Muscle of leg (tissue), 16 donors: ENCODE measurements at places on chromosomes 5 and 9. TPM values are rescaled to one million over a fixed set of nuclear protein-coding genes. Genes with fewer than 3 reads are reported as not detected.

Gene ODF2
- polyA plus RNA-seq, result 41.8 TPM

Gene S100Z
- polyA plus RNA-seq, result not detected

DNA sequence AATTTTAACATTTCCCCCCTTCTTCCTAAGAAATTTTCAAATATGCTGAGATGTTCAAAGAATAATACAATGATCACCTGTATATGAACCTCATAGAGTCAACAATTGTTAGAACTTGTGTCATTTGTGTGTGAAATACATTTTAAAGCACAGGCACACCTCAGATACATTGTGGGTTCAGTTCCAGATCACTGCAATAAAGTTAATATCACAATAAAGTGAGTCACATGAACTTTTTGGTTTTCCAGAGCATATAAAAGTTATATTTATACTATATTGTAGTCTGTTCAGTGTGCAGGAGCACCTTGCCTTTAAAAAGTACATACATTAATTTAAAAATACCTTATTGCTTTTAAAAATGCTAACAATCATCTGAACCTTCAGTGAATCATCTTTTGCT lies 50.0 kb downstream of the MCCC2 start:
- DNase-seq, result no peak

Gene UCK1
- polyA plus RNA-seq, result 26.1 TPM

- peak; percentile 39 for DNase-seq
Measured at GRCh38 chr5:74460694-74461093, 179.8 kb downstream of the ENC1 start.

DNA sequence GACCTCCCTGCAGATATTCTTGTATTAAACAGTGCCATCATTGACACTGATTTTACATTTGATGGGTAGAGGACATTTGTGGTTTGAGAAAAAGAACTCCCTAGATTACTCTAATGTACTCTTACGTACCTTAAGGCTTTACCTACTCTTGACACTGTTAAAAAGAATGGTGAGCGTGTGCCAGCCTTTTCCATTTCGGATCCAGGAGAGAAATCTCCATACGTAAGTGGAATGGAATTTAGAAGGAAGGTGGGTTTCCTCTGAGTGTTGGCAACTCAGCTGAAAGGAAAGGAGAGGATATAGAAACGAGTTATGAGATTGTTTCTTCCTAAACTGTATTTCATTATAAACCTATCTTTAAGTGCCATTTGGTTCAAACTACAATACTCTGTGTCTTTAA lies 40.9 kb downstream of the TNPO1 start:
- DNase-seq, result no peak

Gene ARID3C
- polyA plus RNA-seq, result 0.15 TPM

DNA sequence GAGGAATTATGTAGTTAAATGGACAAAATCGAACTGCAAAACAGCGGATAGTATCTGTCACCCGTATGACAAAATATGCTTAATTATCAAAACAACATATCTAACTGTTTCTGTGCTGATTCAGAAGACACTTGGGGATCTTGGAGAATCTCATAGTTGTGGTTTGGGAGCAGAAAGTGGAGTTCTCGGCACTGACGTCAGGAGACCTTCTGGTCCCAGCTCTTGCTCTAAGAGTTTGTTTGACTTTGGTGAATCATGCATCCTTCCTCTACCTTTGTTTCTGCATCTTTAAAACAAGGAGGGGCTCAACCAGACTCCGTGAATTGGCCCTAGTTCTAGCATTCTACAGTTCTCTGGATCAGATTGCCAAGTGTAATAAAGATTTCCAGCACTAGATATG lies 37.0 kb upstream of the TAF1L start:
- DNase-seq, result no peak

Gene N4BP3
- 24.1 TPM for polyA plus RNA-seq

GRCh38 chr9:37377688-37378612 lies 44.5 kb upstream of the GRHPR start:
- DNase-seq, result no peak

Gene PCDHGA6
- 3.0 TPM for polyA plus RNA-seq

DNA sequence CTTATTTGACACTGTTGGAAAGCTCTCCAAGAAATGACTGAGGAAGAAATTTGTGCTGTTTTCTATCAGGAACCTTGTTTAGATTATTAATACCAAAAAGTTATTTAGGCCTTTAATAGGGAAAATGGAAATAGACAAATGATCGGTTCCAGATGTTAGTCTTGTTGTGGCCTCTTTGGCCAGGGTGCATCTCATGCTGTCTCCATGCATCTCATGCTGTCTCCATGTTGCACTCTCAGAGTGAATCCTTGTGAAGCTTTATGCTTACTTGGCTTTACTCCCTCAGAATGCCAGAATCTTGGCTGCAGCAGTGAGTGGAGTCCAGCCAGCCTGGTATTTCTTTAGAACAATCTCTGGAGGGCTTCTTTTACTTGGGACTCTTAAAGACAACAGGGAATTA lies 185.5 kb downstream of the ARHGAP26 start:
- DNase-seq, result peak; percentile 51

DNA sequence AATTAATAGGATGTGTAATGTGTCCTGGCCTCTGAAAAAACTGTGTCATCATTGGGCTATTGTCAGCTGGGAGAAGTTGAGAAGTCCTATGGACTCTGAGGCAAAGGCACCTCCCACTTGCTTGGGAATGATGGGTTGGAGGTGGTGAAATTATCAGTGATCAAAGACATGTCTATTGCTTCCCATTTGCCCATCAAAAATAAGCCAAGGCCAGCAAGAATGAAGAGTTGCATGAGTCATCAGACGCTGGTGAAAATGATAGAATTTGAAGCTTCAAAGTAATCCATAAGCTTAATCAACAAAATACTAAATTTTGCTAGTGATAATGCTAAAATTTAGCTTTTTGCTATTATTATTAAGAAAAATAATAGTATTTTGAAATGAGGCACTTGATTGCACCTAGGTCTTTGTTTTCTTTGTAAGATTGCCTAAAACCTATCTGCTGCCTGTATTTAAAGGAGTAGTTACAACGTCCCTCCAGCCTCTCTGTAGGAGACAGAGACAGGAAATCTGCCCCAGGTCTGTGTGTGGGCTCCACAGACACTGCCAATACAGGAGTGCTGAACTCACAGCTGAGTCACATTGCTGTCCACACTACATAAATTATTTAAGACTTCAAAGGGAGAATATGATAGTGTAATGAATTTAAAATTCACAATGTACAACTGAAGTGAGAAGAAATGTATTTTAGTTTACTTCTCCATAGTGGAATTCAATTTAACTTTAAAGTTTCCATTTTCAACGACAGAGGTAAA lies 48.4 kb upstream of the APC start:
- no peak for DNase-seq

Gene FCN2
- polyA plus RNA-seq, result 0.24 TPM

DNA sequence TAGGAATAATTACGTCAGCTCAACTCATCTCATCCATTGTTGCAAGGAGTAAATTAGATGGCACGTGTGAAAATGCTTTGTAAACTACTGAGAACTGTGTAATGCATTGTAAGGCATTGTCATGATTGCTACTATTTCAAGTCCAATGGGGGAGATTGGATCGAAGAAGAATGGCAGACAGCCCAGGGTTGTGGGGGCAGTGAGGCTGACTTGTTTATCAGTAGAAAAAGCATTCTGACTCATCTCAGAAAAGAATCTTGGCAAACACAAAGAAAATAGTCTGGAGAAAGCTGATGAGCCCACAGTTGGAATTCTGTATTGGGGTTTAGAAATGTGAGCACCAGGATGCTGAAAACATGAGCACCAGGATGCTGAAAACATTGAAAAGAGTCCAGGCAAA lies 28.0 kb upstream of the DAP start:
- DNase-seq, result peak; percentile 41

GRCh38 chr5:90962481-90962880 lies 403.9 kb downstream of the ADGRV1 start:
- no peak for DNase-seq

DNA sequence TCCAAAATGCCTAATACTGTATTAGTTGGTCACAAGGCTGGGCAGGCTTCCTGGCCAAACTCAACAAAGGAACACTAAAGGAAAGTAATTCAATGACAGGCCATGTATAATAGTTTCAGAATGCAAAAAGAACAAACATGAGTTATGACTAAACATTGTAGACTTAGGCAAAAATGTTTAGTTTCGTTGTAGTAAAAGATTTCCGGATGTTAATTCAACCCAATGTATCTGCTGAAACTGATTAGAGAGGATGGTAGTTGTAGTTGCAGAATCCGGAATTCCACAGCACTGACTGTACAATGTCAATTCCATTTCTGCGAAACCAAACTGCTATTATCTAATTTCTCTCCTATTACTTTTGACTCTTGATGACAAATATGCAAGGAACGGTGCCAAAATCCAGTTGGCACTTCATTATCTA lies 117.9 kb upstream of the FST start:
- peak; percentile 17 for DNase-seq

- no peak for DNase-seq
Measured at GRCh38 chr5:138905541-138905940, 30.4 kb upstream of the LRRTM2 start.

- no peak for DNase-seq
Measured at GRCh38 chr5:145990170-145990569, 53.8 kb downstream of the SH3RF2 start.

Gene AFAP1L1
- polyA plus RNA-seq, result 80.3 TPM

- peak; percentile 77 for DNase-seq
Measured at GRCh38 chr9:98726735-98727134, 18.0 kb upstream of the GABBR2 start.

Gene OBP2B
- polyA plus RNA-seq, result not detected

DNA sequence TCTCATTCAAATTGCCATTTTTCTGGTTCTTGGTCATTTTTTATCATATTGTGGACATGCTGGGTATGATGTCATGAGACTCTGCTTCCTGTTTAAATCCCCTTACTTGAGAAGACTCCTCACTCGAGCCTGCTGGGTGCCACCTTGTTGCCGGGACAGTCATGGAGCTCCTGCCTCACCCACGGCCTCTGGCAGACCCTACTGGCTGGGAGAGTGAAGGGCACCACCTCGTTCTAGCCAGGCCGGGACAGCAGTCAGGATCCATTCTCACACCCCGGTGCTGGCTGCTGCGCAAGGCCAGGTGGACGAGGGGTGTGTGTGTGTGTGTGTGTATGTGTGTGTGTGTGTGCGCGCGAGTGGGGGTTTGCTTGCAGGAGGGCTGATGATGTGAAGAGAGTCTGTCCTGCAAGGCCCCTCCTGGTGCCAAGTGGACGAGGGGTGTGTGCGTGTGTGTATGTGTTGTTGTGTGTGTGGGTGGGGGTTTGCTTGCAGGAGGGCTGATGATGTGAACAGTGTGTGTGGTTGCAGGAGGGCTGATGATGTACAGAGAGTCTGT lies 4.4 kb downstream of the CEP72 start:
- DNase-seq, result no peak

GRCh38 chr9:128409978-128410377 lies 10.7 kb upstream of the CERCAM start:
- peak; percentile 75 for DNase-seq

DNA sequence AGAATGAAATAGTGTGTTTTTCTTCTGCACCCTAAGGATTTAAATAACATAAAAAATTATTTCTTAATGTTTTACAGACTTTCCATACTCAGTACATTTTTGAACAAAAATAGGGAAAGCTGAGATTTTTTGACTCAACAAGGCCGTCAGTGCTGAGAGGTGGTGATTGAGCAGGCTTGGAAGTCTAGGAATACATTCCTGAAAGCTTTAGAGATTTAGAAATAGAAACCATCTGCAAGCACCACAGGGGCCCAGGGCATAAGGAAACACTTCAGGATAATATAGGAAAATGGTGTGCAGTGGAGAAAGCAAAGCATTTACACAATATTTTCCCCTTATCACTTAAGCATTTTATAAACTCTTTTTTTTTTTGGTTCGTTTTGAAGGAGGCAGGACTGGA lies 5.2 kb downstream of the BASP1 start:
- DNase-seq, result peak; percentile 89

DNA sequence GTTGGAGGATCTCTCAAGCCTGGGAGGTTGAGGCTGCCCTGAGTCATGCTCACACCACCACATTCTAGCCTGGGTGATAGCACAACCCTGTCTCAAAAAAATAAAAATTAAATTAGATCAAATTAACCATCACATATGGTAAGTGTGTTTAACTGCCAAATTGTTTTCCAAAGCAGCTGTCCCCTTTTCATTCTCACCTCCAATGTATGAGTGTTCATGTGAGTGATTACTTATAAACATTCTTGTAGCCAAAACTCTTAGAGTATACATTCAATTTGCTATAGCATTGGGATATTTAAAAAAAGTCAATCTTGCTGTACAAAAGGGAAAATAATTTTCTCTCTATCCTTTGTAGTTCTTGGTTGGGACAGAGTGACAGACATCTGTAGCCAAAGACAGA lies 53.4 kb upstream of the SNAPC3 start:
- no peak for DNase-seq
